Activated CD4-positive, alpha-beta T cell treated with anti-CD3 and anti-CD28 coated beads, Interleukin-2, amount 50 U/mL, for 16 hours (primary cell): ENCODE measurements at places on chromosomes 7 and 10.

DNA sequence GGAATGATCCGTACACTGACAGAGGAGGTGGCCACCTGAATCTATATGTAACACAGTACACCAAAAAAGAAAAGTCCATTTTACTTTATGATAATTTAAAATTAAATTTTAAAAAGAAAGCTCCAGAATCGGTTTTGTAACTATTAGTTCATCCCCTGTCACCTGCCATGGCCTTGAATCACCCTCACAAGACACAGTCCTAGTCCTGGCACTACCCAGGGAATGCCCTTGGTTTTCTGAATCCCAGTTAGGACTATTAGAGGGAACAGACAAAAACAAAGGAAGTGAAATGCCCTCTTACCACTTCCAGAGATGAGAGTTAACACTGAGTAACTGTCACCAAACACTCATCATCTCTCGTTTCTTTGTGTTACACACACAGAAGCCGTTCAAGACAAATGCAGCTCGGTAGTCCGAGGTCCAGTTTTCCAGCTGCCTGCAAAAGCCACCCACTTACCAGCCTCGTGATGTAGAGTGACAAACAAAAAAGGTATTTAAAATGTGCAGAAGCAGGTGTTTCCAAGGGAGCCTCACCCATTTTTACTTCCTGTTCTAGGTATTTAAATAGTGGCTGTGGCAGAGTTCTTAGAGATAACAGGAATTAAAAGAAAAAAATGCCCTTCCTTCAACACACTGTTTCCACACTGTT lies 6.1 kb downstream of the PTPRN2 start:
- DNase-seq, result no peak

- DNase-seq, result peak; percentile 58
Measured at GRCh38 chr10:12717981-12718707, 283.4 kb downstream of the CCDC3 start.

- DNase-seq, result no peak
Measured at GRCh38 chr10:12489806-12490205, 140.5 kb downstream of the CAMK1D start.

GRCh38 chr7:140998715-140999114 lies 16.0 kb downstream of the MRPS33 start:
- no peak for DNase-seq

DNA sequence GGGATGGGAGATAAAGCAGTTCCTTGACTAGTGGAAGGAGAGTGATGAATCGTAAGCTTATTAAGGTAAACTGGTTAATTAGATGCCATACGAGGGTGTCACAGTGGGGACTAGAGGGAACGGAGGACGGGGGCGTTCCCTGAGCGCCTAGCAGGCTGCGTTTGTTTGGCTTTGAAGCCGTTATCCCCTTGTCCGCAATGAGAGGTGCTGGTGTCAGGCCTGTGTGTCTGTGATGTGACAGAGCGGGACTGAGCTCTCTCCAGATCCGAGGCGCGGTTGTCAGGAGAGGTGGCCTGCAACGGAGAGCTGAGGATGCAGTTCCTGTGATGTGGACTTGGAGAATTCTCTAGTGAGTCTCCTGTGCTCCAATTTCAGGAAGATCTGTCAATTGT lies 60.0 kb upstream of the PRPS1L1 start:
- no peak for DNase-seq

DNA sequence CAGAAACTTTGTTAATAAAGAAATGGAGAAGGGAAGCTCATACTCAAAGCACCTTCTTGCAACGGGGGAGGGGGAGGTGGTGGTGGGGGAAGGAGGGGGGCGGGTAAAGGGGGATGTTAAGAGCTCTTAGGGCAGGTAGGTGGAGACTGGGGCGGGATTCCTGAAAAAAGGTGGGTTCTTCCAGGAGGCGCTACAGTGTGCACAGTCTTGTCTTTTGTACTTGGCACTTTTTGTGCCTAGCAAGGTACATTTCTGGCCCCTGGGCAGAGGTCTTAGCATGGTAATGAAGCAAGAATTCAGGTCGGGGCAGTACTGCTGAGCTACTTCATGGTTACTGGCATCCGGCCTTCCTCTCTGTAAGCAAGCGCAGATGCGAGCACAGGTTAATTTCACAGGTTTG lies 15.2 kb upstream of the LAMB4 start:
- DNase-seq, result no peak

DNA sequence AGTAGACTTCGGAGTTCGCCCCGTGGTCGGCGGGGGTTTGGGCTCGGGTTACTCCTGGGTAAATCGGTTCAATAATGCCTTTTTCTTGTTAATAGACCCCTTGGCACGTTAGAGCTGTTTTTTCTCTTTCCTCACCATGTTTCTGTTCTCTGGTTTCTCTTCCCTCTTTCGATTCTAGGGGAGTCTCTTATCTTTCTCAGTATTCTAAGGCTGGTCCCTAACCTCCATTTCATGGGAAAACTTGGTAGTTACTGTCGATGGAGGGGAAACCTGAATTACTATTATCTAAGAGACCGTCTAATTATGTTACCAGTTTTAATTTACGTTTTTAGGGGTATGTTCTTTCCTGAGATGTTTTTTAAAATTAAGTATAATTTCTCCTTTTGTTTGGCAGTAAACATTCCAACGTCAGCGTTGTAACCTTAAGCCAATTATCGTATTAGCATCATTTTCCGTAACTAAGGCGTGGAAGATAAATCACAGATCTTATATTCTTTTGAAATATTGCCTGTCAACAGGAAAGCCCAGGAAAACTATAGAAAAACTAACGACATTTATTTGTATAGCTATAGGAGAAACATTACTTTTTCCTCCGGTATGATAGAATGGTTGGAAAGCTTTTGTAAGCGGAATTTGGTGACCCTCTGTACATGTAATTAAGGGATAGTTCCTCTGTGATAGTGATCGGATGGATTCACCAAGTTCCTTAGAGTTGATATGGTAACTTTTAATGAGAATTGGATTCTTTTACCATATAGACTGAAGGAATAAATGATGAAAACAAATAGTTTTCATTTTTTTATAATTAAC lies 847 bp downstream of the BTAF1 start:
- DNase-seq, result no peak

GRCh38 chr7:32044739-32045138 lies 25.5 kb downstream of the PDE1C start:
- no peak for DNase-seq

DNA sequence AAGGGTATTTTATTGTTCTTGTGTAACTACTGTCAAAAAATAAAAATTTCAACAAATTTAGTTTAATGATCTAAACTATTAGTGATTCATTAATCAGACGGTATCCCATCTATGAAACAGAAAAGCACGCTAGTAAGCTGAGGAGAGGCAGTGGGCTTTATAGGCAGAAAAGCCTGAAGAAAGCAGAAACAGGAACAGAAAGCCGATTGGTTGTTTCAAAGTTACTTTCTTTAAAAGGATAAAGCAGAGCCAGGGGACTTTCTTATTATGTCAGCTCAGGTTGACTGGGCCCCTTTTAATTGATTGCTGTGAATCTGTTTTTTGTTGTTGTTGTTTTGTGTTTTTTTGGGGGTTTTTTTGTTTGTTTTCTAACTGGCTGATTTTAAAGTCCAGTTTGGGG lies 105.5 kb downstream of the TES start:
- no peak for DNase-seq

DNA sequence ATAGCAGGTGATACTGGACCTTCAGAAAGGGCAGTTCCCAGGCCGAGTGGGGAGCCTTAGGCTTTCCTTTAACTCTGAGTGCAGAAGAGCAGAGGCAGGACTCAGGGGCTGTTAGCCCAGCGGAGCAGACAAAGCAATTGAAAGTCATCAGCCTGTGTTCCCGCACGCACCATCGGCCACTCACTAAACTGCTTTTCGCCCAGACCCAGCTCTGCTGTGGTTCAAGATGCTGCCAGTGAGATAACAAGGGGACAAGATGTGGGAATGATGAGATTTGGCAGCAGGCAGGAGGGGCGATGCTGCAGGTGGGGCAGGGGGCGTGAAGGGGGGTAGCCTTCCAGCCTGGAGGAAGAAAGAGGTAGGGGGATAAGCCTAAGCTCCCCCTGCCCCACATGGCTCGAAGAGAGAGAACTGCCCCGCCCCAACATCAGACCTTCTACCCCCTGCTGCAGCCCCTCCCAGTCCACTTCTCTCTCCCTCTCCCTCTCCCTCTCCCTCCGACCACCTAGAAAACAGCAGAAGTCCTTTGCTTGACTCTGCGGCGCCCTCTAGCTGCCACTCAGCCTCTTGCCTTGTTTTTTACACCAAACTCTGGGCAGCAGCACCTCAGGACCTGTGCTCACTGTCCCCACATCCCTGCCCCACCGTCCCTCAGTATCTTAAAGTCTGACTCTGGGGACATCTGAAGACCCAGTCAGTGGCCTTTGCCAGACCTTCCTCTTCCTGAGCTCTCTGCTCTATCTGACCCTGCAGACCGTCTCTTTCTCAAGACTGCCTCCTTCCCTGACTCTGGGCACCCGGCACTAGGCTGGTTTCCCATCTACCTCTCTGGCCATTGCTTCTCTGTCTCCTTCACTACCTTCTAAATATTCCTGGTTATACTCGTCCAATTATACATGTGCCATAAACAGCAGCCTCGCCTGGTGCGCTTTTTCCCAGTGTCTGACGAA lies 110.5 kb downstream of the C10orf105 start:
- DNase-seq, result peak; percentile 62

DNA sequence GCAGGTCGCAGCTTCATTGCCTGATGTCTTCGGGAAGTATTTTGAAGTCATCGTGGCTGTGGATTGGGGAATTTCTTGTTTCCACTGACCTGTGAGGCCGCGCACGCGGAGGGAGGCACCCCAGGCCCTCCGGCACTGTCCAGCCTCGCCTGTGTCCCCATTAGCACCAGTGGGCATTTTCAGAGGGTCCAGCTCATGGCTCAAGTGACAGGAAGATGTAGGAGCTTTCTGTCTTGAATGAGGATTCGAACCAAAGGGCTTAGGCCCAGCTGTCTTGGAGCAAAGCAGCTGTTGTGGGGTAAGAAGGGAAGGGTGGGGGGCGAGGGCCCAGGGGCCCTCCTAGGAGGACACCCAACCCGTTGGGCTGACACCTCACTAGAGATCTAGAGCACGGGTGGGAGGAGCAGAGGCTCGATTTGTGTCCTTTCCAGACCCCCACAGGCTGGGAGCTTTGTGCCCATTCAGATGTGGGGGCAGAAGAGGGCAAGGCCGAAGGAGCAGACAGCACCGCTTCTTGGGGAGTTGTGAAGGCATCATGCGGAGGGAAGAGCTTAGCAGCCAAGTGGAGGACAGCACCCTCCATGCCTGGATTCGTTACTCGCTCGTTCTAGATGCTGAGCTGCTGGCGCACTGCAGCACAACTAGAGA lies 914 bp downstream of the ZNF37A start:
- DNase-seq, result no peak

DNA sequence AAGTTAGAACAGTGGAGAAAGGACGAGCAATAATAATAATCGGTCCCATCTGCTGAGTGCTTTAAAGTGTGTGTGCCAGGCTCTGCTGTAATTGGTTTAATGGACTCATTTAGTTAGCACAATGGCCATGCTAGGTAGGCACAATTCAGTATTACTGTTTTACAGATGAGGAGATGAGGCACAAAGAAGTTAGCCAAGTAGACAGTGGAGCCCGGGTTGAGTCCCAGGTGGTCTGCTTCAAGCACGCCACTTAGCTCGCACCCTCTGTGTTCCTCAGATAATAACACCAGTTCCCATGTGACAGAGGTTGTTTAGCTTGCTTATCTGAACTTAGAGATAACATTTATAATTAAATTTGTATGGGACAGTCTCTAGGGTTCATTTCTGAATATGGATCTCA lies 101.6 kb upstream of the GJD4 start:
- no peak for DNase-seq

GRCh38 chr10:113278221-113278620 lies 274.6 kb upstream of the HABP2 start:
- no peak for DNase-seq

GRCh38 chr7:142537760-142538159 lies 211.5 kb upstream of the PRSS1 start:
- no peak for DNase-seq

- no peak for DNase-seq
Measured at GRCh38 chr7:151231080-151231479, 1.2 kb upstream of the CHPF2 start.

DNA sequence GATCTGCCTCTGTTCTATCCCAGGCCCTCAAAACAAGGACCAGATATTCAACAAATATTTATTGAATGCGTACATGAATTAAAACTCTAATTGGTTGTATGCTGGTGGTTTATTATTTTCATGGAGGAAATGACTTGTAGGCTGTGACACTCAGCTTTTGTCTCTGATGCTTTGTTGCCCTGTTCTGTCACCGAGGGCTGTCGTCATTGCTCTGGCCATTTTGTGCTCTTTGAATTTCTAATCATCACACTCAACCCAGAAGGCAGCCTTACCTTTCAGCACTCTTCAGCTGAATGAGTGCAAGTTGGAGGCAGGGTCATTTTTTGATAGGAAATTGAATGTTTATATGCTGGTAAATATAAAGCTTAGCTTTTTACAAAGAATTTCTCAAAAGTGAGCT lies 14.5 kb downstream of the SRGN start:
- no peak for DNase-seq

DNA sequence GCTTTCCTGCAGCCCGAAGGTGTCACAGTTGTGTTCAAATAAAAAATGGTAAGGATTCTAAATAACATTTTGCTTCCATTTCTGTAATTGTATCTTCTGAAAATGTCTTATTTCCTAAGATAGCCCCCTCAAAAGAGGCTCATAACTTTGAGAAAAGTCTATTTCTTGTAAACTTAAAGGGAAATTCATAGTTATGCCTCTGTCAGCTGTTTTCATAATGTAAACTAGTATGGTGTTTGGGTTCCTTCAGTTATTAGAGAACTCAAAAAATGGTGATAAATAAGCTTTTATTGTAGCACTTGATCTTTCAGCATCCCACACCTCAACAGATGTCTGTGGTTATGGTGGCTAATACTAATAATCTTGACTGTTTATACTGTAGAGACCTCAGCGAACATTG lies 57.1 kb downstream of the KLHDC10 start:
- no peak for DNase-seq

DNA sequence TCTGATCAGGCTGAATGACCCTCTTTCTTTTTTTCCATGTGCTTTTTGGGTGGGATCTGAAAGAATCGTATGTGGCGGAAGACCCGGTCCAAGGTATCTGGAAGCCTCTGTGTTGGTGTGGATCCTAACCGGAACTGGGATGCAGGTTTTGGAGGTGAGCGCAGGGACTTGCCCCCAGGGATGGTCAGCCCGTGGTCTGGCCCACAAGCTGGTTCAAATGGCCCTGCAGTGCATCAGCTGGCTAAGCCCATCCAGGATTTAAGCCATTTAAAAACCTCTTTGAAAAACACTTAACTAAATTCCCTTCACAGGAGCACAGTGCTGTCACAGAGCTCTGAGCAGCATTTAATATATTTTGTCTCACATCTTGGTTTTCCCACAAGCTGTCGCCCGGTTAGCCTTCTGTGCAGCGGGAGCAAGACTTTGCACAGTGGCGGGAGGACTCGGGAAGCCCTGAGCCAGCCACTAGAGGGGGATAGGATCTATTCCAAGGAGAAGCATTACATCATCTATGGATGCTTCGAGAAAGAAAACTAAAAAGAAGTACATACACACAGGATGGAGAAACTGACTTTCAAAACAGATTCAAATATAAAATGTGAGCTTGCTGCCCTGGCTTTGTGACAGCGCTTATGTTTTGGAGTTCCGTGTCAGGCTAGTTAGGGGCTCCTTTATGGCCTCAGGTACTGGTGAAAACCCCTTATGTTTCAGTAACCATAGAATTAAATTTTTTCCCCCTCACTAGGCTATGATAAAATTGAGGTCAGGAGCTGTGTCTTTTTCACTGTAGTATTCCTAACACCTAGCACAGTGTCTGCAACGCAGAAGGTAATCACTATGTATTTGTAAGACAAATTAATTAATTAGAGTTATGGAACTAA lies 11.3 kb downstream of the CPA2 start:
- no peak for DNase-seq
